ENCODE measurements at places on chromosomes 5 and 9.

- no peak for DNase-seq
- no peaks in the 10 kb centered on the region for H3K27me3 ChIP-seq
- H3K4me1 ChIP-seq: no peaks in the 10 kb centered on the region
- H3K4me3 ChIP-seq: no peak overlapping the region
- H3K36me3 ChIP-seq: peaks cover 4% of the 10 kb centered on the region
These were observed 1992.1 kb upstream of the NUDT12 start for GRCh38 chr5:105554568-105555169.

GRCh38 chr5:60223342-60223741, 329.8 kb upstream of the PDE4D start:
- no peak for DNase-seq
- H3K27me3 ChIP-seq: no peaks in the 10 kb centered on the region
- H3K36me3 ChIP-seq: no peaks in the 10 kb centered on the region
- no peaks in the 10 kb centered on the region for H3K4me1 ChIP-seq
- H3K4me3 ChIP-seq: no peak overlapping the region

DNA sequence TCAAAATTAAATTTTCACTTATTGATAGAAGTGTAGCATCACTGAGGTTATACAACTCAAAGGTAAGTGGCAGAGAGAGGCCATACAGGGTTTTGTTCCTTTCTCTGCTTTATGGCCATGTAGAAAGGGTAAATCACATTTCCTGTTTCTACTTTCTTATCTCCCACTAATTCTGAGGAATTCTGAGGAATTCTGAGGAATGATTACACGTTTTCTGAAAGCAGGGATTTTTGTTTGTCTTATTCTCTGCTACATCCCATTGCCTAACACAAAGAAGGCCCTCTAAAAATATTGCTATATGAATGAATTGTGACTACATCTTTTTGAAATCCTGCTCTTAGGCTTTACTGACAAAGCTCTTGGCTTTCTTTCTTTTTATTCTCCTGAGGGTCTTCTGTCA, 516.9 kb upstream of the ZNF608 start:
- H3K4me1 ChIP-seq: no peaks in the 10 kb centered on the region
- H3K27me3 ChIP-seq: no peaks in the 10 kb centered on the region
- H3K36me3 ChIP-seq: peaks cover 6% of the 10 kb centered on the region
- no peak for DNase-seq
- no peak overlapping the region for H3K4me3 ChIP-seq

- peaks cover 1% of the 10 kb centered on the region for H3K36me3 ChIP-seq
- H3K27me3 ChIP-seq: no peaks in the 10 kb centered on the region
- DNase-seq: no peak
These were observed 821.2 kb downstream of the PTPRD start for GRCh38 chr9:9791611-9792010.

DNA sequence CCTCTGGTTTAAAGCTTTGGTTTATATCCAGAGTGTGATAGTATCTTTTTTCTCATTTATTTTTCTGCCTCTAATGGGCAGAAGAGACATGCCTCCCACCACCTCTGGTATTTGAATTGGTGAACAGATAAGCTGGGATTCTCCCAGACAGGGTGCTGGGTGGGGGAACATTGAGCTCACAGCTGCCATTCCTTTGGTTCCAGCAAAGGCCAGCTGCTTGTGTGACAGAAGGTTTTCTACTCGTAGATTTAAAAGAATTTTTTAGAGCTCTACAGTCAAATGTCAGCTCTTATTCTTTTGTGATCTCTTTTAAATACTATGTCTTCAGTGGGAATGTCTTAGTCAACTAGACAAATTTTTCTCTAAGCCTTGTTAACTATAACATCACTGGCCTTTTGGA, 54.7 kb upstream of the ADAMTS16 start:
- H3K27ac ChIP-seq: no peak overlapping the region
- H3K27me3 ChIP-seq: no peaks in the 10 kb centered on the region
- no peaks in the 10 kb centered on the region for H3K4me1 ChIP-seq
- no peak for DNase-seq

Data from natural killer cell treated with Interleukin-12 subunit alpha and Interleukin-12 subunit beta and Interleukin-15 and Interleukin-18, amount 100 ng/mL, for 72 hours (primary cell).